ENCODE measurements at places on chromosomes 1 and 21.

DNA sequence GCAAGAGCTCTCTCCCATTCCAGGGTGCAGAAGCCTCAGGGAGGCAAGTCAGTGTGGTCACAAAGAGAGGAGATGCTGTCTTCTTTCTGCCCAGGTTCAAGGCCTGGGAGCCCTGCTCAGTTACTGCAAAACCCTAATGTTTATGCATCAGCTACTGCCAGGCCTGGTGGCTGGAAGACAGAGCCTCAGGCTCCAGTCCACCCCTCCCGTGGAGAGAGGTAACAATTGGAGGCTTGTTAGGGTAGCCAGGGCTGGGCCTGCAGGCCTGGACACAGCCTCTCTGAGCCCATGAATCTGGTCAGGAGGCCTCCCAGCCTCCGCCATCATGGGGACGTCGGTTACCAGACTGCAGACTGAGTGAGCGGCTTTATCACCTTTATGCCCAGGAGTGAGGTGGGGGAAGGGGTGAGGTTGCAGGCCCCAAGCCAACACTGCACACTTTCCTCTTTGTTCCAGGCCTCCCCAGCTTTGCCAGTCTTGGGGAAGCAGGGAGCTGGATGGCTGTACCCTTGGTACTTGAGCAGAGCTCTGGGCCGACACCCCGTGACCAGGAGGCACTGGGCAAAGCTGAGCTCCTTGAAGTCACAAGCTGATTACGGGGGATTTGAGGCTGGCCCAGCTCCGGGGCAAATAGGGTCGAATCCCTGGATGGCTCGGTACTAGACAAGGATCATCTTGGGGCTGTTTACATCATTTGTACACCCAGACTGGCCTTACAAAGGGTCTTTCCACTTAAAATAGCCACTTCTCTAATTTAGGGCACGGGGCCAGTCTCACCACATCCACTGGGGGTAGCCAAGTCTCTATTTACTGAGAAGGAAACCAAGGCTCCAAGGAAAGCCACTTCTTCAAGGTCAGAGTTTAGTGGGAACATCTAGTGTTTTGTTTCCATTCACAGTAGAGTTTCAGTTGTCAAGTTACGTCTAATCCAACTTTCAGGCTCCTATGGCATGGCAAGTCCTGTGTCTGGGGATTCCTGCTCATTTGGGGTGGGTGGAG is 5.2 kb downstream of the SLC2A1 start:
- DNase-seq, result no peak

GRCh38 chr1:222711319-222712252 is 705 bp downstream of the AIDA start:
- DNase-seq, result peak; percentile 16

DNA sequence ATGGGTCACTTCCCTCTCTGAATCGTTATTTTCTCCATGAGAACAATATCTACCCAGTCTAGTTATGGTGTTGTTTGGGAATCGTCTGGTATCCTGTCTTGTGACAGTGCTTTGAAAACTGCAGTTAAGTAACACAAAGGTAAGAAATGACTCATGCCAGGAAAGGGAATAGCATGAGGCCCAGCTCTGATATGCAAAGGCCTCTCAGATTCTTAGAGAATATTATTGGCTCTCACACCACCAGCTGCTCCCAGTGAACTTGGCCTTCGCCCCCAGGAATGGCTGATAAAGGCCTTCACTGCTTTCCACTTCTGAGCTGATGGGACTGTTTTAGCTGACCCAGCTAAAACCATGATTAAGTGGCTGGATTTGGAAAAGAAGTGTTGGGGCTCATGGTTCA is 27.1 kb downstream of the NEK2 start:
- DNase-seq, result peak; percentile 98

DNA sequence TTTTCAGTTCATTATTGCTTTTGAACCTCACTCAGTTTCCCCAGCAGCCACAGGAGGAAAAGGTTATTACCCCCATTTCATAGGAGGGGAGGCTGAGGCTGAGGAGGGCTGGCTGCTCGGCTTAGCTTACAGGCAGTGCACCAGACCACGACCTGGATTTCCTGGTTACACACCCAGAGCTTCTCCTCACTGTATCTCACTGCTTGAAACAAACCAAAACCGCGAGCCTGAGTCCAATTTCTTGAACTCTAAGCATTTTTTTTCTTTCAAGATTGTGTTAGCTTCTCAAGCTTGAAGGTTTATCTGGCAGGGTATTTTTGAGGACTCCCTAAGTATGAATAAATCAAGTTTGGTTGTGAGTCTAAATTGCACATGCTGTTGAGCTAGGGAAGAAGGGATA is 188.9 kb upstream of the EDN2 start:
- no peak for DNase-seq

DNA sequence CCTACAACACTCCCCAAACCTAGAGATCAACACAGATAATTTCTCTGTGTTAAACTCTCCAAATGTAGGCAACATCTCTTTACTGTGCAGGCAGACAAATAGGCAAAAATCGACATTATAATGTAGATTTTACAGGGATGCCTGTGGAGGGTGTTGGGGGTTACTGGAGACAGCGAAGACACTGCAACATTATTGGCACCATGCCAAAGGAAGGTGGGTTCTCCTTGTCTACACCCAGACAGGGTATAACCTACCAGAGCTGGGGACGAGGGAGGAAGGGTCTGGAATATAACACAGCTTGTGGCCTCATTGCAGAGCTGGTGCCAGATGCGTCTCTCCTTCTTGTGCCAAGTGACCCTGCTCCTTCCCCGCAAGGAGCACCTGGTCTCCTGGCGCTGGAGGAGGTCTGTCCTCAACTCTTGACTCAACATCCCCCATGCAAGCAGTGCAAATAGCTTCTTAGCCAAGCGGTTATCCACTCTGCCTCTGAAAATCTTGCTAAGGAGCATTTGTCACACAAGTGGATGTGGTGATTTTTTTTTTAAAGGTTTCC is 404.0 kb downstream of the PRDM2 start:
- DNase-seq, result no peak

GRCh38 chr1:12678820-12679219 is 34.9 kb downstream of the AADACL4 start:
- DNase-seq, result no peak

DNA sequence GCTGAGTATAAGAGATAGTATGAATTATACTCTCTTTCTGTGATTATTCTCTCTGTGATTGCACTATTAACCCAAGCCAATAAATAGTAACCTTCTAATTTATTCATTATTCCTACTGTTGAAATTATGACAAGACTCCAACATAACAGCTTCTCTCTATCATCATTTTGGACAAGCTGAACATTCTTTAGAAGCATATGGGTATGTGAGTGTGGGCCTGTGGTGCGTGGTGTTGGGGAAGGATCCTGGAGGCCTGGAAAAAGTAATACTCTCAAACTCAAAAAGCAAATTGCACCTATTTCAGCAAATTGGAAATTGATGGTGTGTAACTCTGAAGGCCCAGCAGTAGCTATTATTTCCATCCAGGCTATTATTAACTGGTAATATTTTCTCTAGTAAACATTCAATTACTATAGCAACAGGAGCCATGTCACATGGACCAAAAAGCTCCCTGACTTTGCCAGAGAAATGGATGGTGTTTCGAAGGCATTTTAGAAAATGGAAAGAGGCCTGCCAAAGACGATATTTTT is 502.8 kb downstream of the LTN1 start:
- no peak for DNase-seq

- DNase-seq, result no peak
These were observed 6.1 kb upstream of the TINAGL1 start for GRCh38 chr1:31570228-31570627.

DNA sequence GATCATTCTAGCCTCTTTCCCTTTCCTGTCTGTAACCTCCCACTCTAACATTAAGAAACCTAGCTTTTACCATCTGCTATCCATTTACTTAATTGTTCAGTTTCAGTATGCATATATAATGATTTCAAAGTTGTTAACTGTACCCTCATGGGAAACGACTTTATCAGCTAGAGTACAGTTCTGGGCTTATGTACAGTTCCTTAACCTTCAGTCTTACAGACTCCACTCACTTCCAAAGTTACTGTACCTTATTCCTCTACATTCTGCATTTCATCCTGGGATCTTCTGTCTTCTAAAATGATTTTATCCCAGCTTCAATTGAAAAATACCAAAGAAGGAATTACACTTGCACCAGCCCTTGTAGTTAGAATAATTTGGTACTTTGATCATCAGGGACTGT is 108.7 kb upstream of the KCNE2 start:
- no peak for DNase-seq

- DNase-seq, result peak; percentile 75
These were observed 52.4 kb upstream of the USP1 start for GRCh38 chr1:62384276-62385005.

- no peak for DNase-seq
These were observed 317 bp downstream of the SPAG17 start for GRCh38 chr1:118184739-118185083.

DNA sequence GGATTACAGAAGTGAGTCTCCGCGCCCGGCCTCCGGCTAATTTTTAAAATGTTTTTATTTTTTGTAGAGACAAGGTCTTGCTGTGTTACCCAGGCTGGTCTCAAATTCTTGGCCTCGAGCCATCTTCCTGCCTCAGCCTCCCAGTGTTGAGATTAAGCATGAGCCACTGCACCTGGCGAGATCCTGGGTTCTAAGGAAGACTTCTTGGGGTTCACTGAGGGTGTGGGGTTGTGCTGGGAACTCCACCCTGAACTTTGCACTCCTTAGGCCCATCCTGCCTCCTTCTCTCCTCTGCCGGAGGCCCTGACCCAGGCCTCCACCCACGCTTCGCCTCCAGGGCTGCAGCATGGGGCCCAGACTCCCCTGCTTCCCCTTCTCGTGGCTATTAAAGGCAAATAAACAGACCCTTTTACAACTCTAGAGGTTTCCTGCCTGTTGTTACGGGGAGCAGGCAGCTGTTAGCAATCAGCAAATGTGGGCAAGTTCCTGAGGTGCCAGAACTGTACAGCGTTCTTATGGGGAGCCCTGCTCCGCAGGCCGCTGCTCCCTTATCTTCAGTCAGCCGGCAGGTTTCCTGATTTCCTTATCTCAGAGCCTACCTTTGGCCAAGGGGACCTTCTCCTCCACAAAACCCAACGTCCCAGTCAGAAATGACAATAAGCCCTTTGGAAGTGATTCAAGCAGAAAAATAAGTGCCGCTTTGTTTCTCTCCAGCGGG is 41.0 kb upstream of the LIN9 start:
- peak; percentile 30 for DNase-seq

GRCh38 chr1:104156738-104157137 is 407.0 kb downstream of the AMY1C start:
- DNase-seq, result no peak

DNA sequence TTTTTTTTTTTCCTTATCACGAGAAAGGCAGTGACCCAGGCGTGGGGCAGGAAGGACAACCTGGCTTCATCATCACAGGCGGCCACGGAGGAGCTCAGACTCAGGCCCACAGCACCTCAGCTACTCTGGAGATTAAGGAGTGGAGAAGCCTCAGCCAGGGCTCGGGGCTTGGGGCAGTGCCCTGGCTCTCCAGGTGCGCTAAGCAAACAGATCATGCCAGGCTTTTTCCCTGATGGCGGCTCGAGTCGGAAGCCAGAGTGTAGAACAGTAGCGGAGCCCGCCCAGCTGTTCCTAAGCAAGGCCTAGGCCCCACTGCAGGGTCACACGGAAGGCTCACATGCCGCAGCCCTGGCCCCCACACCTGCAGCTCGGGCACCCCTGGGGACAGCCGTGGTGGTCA is 70.7 kb downstream of the AGPAT3 start:
- DNase-seq, result no peak

DNA sequence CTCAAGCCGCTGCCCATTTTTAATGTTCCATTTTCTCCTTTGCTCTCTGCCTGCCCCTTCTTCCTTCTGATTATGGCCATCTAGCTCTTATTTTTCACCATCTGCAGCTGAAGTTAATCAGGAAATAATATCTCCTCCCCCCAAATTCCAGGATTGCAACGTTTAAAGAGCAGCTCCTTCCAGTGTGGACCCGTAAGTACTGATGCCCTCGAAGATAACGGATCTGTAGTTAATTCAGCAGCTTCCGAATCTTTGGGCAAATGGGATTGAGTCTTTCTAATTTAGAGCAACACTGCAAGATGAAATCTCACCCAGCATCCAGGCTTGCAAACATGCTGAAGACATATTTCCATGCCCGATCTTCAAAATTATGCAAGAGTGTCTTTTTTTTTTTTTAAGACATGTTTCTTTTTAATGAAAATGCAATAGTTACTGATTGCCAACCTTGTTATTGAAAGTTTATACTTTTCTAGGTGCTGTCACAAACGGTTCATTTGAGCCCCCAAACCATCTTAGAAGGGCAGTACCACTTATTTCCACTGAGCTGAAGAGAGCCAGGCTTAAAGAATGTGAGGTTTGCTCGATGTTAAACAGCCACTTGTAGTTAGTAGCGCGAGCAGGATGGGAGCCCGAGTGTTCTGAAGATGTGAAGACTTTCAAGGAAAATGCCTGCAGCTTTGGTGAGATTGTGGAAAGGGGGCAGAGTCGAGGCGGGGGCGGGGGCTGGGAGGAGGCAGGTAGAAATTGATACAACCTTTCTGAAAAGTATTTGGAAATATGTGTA is 10.9 kb upstream of the RCAN3 start:
- DNase-seq, result no peak

DNA sequence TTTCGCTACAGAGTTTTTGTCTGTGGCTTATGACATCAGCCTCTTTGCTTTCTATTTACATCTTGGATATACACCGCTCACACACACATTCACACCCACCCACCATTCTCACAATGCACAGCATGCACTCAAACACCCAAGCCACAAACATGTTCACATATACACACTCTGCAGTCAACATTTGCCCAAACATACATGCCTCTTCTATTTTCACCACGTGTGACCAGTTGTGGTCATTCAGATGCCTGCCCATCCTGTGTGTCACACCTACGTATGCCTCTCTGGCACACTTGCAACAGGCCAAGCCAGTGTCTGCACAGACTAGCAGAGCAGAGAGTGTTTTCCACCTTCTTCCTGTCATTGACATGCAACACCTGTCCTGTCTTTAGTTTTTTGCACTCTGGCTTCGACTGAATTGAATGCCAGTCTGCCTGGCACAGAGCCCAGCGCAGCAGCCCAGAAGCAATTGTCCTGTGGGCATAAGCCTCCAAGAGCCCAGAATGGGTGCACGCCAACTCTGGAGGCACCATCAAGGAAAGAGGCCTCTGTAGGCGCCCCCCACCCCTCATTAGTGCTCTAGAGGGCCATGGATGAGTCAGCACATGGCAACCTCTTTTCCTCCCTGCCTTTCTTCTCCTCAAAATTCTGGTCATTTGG is 37.7 kb upstream of the LRRN2 start:
- DNase-seq, result no peak

- no peak for DNase-seq
These were observed 156.0 kb upstream of the VAMP3 start for GRCh38 chr1:7615138-7615537.

DNA sequence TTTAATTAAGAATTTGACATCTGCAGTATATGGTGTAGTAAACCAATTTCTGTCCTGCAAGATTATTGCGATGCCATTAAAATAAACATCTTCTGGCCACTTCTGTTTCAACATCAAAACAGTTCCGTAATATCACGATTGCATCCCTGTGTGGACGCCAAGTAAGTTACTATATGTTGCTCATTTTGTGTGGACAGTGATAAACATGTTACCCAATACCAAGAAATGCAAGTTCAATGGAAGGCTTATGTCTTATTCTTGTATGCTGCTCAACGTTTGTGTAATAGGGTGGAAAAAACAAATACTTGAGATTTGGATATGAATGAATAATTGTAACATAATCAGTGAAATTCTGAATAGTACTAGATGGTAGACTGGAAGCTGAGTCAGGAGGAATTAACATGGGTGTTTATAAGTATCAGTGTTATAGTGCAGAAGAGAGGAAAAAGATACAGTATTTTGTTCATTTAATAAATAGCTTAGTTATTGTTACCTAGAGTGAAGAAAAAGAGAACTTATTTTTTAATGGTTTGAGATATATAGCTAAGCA is 15.2 kb downstream of the TTC3 start:
- DNase-seq, result no peak

- no peak for DNase-seq
These were observed 107.5 kb downstream of the PAX7 start for GRCh38 chr1:18738126-18738525.

Data from dermis microvascular lymphatic vessel endothelial cell (primary cell).